ENCODE measurements at places on chromosomes 3 and 15.

GRCh38 chr3:188664795-188665194 lies 507.0 kb upstream of the TPRG1 start:
- no peak for DNase-seq

- no peak for DNase-seq
Measured at GRCh38 chr3:191369616-191370010, 39.3 kb upstream of the UTS2B start.

GRCh38 chr3:126450744-126451143 lies 24.9 kb downstream of the ZXDC start:
- no peak for DNase-seq

- no peak for DNase-seq
Measured at GRCh38 chr15:40471808-40472150, 995 bp downstream of the CHST14 start.

DNA sequence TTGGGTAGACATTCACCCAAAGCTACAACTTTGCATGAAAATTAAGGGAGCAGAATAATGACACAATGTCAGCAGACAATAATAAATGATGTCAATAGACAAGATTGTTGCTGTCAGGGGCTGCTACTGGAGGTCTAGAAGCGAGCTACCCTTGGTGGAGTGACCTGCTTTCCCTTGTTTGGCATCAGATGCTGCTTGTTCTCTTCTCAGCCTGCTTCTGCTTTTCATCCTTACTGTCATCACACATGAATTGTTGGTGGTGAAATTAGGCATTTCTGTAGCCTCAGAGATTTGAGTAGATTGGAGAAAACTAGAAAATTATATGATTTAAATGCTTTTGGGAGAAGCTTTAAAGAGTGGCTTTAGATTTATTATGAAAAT lies 193.8 kb downstream of the NR1D2 start:
- DNase-seq = no peak

Measured in stimulated activated CD8-positive, alpha-beta memory T cell treated with anti-CD3 and anti-CD28 coated beads, Interleukin-15, amount 100 ng/mL, for 1 hour (primary cell).